ENCODE measurements at places on chromosomes 16 and 17.

- DNase-seq: no peak
Measured at GRCh38 chr17:72351884-72352346, 231.1 kb downstream of the SOX9 start.

DNA sequence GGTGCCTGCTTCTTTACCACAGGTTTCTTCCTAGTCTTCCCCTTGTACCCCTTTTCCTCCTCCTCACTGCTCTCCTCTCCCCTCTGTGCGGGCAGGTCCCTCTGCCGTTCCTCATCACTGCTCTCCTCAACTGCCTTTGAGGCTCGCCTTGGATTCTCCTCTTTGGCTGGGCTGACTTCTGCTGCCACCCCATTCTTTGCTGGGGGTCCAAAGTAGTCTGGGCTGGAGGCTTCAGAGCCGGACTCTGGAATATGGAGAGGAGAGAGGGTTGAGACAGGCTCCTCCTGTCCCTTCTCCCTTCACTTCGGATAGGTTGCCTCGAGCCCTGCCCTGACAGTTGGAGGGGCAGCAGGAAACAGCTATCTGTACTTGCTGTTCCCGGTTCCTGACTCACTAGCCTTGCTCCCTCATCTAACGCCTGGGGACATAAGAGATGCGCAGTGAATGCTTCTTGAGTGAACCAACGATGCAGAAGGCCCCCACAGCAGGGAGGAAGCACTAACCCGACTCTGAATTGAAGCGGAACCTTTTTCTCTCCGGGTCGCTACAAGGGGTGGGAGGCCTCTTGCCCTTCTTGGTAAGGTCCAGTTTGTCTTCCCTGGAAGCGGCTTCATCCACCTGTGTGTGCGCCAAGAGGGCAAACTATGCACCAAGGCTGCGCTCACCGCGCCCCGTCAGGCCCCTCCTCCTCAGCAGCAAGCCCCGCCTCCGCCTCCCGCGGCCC lies 655 bp downstream of the HIRIP3 start:
- no peak for DNase-seq

- no peak for DNase-seq
Measured at GRCh38 chr17:77315551-77316190, 174.9 kb downstream of the SEC14L1 start.

GRCh38 chr17:78783711-78784324 lies 1.7 kb upstream of the CYTH1 start:
- no peak for DNase-seq

DNA sequence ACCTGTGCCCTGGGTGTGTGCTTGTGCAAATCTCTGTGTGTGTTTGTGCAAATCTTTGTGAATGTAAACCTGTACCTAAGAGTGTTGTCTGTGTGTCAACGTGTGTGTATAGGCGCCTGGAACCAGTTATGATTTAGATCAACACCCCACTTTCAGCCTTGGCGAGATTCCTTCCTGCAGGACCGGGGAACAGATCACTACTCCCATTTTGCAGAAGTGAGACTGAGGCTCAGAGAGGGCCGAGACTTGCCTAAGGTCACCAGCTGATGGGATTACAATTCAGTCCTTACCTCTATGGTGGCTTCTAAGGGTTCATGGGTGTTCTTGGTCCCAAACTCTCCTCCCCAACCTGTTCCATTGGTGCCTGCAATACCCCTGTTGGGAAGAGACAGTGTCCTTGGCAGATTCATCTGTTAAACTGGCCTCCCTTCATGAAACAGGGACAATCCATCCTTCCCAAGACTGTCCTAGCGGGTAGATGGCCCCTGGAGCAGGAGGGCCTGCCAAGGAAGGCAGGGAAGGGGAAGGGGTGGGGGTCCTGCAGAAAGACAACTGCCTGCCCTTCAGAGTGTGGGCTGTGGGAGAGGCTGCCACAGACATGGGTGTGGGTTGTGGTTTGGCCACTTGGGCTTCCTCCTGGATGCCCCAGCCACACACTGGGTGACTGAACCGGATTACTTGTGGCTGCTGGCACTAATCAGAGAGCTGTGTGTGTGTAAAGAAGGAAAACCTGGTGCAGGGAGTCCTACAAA lies 6.9 kb upstream of the MAPK7 start:
- DNase-seq: no peak

- DNase-seq: no peak
Measured at GRCh38 chr16:88903267-88903666, 36.8 kb upstream of the PABPN1L start.

- DNase-seq: no peak
Measured at GRCh38 chr17:77802811-77803220, 155.7 kb upstream of the TNRC6C start.

- peak; percentile 37 for DNase-seq
Measured at GRCh38 chr17:75571197-75571884, 16.3 kb upstream of the MYO15B start.

GRCh38 chr17:67519801-67520251 lies 142.7 kb downstream of the PITPNC1 start:
- DNase-seq: no peak

DNA sequence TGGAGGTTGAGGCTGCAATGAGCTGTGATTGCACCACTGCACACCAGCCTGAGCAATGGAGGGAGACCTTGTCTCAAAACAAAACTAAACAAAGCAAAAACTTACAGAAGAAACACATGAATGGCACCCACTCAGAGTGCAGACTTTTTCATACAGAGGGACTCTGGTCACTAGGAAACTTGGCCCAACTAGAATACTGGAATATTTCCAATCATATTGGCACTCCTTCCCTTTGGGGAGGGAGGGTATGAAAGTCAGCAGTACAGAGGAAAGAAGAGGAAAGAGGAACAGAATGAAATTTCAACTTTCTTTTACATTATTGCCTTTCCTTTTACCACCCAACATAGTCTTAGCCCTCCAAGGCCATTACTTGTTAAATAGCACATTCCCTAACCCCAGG lies 28.2 kb downstream of the CMTR2 start:
- no peak for DNase-seq

- DNase-seq: no peak
Measured at GRCh38 chr17:74477411-74477810, 11.0 kb downstream of the CD300A start.

GRCh38 chr16:50517450-50518252 lies 30.5 kb upstream of the NKD1 start:
- no peak for DNase-seq

DNA sequence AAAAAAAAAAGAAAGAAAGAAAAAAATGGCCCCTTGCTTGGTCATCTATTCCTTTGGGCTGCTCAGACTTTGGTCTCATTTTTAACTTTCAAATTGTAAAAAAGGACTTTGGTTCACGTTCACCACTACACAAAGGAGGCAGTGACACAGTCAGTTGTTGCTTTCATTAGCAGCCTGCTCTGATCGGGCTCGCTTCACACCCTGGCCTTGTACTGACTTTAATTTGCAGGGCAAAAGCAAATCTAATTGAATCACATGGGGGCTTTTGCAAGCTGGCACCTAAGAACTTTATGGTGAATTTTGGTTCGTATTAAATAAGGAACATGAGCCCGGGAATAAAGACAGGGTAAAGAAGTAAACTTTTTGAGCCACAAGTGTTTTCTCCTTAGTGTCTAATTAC lies 103.6 kb upstream of the CDH11 start:
- no peak for DNase-seq

DNA sequence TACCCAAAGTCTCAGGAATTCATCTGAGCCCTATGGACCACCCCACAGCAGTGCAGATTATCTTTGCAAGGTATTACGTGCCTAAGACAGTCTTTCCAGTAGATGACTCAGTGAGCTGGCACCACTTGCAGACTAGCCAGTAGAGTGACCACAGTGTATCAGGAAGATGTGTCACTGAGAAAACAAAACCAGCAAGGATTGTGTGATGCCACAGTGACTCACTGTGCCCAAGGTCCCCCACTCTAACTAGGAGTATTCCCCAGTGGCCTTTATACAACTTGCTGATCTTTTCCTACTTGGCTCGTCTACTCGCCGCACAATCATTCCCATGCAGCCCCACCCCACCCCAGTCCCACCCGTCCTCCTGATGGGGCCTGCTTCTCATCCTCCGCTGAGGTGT lies 26.8 kb upstream of the PRKCA start:
- DNase-seq: no peak

- DNase-seq: no peak
Measured at GRCh38 chr16:48206594-48207242, 37.4 kb upstream of the LONP2 start.

GRCh38 chr16:73053364-73054124 lies 5.6 kb upstream of the ZFHX3 start:
- no peak for DNase-seq

GRCh38 chr17:38532451-38532850 lies 73.3 kb downstream of the SRCIN1 start:
- no peak for DNase-seq

- DNase-seq: no peak
Measured at GRCh38 chr17:29250666-29251065, 4.0 kb downstream of the CRYBA1 start.

- no peak for DNase-seq
Measured at GRCh38 chr17:59856859-59857794, 35.6 kb downstream of the TUBD1 start.

GRCh38 chr17:49576088-49576916 lies 631 bp downstream of the NXPH3 start:
- no peak for DNase-seq

- DNase-seq: no peak
Measured at GRCh38 chr17:70961341-70961740, 792.0 kb downstream of the KCNJ2 start.

GRCh38 chr17:49866882-49867413 lies 19.1 kb upstream of the TAC4 start:
- no peak for DNase-seq

DNA sequence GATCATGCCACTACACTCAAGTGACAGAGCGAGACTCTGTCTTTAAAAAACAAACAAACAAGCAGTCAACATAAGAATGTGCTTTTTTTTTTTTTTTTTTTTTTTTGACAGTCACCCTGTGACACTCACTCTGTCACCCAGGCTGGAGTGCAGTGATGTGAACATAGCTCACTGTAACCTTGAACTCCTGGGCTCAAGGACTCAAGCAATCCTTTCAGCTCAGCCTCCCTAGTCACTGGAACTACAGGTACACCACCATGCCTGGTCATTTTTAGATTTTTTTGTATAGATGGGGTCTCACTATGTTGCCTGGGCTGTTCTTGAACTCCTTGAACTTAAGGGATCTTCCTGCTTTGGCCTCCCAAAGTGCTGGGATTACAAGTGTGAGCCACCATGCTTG lies 15.3 kb upstream of the CHP2 start:
- no peak for DNase-seq

- no peak for DNase-seq
Measured at GRCh38 chr16:79751471-79752184, 151.1 kb upstream of the MAF start.

- no peak for DNase-seq
Measured at GRCh38 chr17:395179-395578, 42.6 kb upstream of the RPH3AL start.

- DNase-seq: no peak
Measured at GRCh38 chr16:80507538-80507937, 33.3 kb upstream of the DYNLRB2 start.

GRCh38 chr17:512926-513325 lies 160.3 kb upstream of the RPH3AL start:
- DNase-seq: no peak
